ENCODE measurements at places on chromosomes 2 and 18. TPM values are rescaled to one million over a fixed set of nuclear protein-coding genes. Genes with fewer than 3 reads are reported as not detected.

The DLX1 gene
- total RNA-seq, result 1.6 TPM

The C2orf74 gene
- total RNA-seq, result 11.3 TPM

The LONRF2 gene
- total RNA-seq, result 0.52 TPM

The PID1 gene
- 48.6 TPM for total RNA-seq
